ENCODE measurements at places on chromosomes 13 and 19. TPM values are rescaled to one million over a fixed set of nuclear protein-coding genes. Genes with fewer than 3 reads are reported as not detected.

The TSKS gene
- total RNA-seq, result not detected

The SMIM44 gene
- not detected for total RNA-seq

DNA sequence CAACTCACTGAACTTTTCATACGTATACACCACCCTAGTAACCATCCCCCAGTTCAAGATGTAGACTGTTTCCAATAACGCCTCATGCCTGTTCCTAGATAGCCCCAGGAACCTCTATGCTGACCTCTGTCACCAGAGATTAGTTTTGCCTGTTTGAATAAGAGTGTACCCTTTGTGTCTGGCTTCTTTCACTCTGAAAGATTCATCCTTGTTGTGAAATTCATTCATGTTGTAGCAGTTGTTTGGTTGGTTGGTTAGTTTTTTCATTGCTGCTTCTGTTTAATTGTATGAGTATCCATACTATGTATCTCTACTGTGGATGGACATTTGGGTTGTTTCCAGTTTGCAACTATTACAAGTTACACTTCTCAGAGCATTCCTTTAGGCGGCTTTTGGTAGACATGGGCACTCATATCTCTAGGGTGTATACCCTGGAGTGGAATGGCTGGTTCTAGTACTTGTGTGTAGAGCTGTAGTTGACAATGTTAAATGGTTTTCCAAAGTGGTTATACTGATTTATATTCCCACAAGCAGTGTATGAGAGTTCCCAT lies 1.6 kb downstream of the RNASEH2B start:
- H3K36me3 ChIP-seq, result no peaks in the 10 kb centered on the region
- H3K27me3 ChIP-seq, result no peaks in the 10 kb centered on the region
- H3K4me3 ChIP-seq, result peak overlapping the region; percentile 88
- peaks cover 69% of the 10 kb centered on the region for H3K4me1 ChIP-seq
- DNase-seq, result no peak

GRCh38 chr19:42208612-42209011 lies 8.9 kb downstream of the DEDD2 start:
- peak overlapping the region; percentile 73 for H3K27ac ChIP-seq
- H3K4me3 ChIP-seq, result no peak overlapping the region
- peaks cover 69% of the 10 kb centered on the region for H3K4me1 ChIP-seq
- DNase-seq, result no peak
- H3K27me3 ChIP-seq, result no peaks in the 10 kb centered on the region

DNA sequence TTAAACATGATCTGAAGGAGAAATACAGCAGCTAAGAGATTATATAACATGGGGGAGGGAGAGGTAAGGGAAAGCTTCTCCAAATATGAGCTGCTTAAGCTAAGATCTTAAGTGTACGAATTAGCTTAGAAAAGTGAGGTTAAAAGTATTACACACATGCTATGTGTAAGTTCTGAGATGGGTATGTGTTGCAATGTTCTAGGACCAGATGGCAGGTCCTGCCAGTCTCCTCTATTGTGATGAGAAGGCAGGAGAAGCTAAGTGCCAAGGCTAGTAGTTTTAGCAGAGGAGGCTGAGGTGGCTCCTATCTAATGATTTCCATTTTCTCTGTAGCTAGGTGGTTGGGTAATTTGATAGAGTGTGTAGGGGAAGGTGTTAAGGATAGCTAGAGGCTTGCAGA lies 57.6 kb downstream of the MICU2 start:
- H3K4me1 ChIP-seq, result no peaks in the 10 kb centered on the region
- no peak overlapping the region for H3K27ac ChIP-seq
- H3K27me3 ChIP-seq, result no peaks in the 10 kb centered on the region
- DNase-seq, result no peak
- H3K4me3 ChIP-seq, result no peak overlapping the region

Measured in left lung (tissue), 14 donors.